GM12865 (cell line): ENCODE measurements at places on chromosomes 7 and 10.

- DNase-seq = no peak
Measured at GRCh38 chr10:100886963-100887362, 25.8 kb upstream of the SLF2 start.

DNA sequence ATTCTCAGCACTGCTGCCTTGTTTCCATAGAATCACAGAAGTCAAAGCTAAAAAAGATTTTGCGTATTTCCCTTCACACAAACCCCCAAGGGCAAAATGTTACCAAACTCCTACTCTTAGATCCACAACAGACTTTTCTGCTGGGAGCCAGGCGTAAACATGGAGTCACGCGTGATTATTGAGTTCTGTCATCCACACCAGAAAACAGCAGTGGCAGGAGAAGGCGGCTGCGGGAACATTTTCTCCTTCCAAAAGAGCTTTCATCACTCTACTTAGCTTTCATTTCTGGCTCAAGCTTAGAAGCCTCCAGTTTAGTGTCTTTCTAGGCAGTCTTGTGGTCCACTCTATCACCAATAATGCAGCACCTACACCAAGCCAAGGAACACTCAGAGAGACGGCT lies 712.9 kb upstream of the NRP1 start:
- no peak for DNase-seq

DNA sequence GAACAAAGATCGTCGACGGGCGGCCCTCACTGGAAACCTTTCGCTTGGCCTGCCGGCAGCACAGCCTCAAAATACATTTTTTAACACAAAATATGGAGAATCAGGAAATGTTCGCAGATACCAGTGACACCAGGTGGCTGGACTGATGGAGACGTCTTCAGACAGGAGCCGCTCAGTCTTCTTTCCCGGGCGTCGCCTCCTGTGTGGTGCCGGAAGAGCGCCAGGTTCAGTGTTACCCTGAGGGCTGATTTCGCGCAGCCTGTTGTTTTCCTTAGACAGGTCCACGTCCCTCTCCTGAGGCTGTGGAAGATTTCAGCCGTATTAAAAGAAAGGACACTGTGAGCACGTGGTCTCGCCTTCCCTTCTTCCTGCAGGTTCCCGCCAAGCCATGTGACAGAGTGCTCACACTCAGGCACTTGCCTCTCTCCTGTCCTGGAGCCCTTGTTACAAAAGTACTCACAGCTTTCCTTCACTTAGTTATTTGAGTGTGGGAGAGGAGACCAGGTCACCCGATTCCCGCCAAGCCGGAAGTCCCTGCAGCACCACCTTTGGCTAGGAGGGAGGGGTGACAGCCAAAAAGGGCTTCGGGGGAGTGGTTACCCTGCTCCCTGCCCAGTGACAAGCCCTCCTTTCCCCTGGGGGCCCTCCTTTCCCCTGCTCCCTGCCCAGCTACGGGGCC lies 21.7 kb upstream of the PWWP2B start:
- no peak for DNase-seq

DNA sequence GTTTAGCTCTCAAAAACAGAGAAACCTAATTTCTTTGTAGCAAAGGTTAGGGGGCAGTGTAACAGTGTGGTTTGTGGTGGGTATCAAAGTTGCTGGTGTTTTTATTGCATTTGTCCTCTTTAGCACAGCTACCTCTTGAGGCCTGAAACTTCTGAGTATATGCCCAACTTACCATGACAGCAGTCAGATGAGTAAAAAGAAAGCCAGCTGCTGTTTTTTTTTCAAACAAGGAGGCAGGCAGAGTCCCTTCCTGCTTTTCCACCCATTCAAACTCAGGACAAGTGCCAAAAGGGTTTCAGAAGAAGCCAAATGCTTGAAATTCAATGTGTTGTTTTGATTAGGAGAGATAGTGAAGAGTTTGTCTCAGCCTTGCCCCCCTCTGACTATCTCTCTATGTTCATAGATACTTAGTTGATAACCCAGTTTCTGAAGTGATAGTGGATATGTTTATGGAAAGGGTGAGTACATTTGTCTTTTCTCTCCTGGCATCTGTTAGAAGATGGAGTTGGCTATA lies 23.1 kb downstream of the GBF1 start:
- DNase-seq = peak; percentile 10

DNA sequence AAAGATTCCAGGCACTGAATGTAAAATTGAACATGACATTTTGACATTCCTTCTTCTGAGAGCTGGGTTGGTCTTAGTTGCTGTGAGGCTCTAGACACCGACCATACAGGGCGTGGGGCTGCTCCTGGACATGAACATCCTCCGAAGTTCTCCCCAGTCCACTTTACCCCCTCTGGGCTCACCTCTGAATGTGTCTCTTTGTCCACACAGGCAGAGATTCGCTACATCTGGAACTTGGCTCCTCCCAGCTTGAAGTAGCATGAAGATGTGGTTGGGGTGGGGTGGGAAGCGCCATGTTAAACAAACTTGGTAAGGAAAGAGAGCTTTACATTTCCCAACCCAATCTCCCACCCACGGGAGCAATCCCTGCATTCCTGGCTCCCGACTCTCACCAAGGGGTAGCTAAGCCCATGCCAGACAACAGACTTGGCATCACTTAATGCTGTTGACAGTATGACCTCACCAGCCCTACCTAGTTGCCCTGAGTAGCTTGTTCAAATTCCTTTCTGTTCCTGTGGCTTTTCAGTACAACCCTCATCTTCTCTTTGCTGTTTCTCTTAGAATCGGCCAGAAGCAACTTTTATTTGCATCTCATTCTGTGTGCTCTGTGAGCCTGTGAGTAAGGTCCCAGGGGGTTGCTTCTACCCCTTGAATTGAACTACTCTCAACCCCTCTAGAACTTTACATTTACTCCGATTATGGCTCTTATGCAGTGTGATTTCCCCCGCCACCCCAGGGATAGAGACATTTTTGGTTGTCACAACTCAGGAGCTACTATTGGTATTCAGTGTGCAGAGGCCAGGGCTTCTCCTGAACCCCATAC lies 211.4 kb downstream of the SEC23IP start:
- no peak for DNase-seq

DNA sequence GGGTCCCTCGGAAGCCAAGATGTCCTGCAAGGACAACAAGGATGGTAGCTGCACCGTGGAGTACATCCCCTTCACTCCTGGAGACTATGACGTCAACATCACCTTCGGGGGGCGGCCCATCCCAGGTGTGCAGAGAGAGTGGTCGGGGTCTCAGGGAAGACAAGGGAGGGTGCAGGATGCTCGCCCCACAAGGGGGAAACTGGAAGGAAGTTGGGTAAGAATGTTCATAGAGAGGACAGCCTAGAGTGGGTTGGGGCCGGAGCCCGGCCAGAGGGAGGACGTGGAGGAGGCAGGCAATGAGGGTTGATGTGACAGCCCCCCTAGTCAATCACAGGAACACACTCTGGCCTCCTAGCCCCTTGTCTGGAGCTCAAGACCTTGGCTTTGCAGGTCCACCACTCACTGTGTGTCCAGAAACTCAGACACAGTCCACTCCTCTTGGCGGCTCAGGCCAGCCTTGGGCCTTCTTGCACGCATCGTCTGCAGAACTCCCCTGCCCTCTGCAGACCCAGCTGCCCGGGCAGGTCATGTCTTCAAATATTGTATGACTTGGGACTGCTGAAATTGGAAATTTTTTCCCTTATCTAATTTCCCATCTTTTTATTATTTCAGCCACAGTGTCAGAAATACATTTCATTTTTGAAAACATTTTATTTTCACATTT lies 15.7 kb upstream of the ATP6V1F start:
- DNase-seq = no peak

DNA sequence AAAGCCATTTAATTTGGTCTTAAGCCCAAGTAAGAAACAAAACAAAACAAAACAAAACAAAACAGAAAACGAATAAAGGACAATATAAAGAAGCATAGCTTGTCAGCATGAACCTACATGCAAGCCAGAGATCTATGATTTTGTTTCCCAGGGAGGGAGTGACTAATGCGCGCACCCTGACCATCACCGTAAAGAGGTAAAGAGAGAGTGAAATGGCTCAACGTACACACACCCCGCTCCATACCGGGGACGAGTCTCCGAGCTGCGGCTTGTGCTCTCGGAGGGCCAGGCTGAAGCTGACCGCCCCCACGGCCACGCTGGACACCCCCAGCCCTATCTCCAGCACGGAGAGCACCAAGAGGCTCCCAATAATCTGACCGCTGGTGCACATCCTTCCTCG lies 1.1 kb downstream of the TMEM196 start:
- DNase-seq = no peak

DNA sequence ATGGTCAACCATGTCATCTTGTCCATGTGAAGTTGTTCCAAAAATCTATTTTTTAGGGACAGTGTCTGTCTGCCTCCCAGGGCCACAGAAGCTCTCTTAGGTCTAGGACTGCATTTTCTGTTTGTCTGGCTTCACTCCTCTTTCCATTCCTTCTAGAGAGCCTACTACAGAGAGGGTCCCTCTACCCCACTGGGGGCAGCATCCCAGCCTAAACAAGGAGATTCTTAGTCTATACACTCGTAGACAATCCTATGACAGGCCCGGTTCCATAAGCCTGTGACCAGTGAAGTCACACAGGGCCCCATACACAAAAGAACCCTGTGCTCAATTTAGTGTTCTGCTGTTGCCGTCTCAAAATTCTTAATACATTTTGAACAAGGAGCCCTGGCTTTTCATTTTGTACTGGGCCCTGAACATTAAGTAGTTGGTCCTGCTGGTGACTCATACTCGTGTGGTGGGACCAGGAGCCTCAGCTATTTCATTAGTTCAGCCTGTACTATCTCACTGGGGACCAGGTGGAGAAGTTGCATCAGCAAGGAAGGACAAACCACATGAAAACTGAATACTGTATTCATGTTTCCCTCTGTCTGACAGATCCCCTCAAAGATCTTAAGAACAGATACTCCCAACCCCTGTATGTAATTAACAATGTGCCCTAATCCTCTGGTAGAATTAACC lies 23.5 kb upstream of the FAM180A start:
- DNase-seq = no peak

DNA sequence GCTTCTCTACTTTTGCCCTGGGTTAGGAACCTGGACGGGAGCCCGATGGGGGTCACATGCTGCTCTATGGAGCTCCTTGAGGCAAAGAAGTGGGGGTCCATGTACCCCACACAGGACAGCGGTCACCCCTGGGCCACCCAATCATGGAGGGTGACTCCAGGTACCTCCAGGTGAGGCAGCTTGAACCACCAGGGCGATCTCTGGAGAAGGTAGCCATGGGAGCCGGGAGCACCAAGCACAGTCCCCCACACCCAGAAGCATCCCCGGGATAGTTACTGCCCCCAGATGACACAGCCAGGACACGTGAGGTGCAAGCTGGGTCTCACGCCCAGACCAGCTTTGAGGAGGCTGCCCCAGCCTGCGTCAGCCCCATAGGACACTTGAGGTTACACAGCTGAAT lies 58.4 kb downstream of the C10orf143 start:
- DNase-seq = no peak

DNA sequence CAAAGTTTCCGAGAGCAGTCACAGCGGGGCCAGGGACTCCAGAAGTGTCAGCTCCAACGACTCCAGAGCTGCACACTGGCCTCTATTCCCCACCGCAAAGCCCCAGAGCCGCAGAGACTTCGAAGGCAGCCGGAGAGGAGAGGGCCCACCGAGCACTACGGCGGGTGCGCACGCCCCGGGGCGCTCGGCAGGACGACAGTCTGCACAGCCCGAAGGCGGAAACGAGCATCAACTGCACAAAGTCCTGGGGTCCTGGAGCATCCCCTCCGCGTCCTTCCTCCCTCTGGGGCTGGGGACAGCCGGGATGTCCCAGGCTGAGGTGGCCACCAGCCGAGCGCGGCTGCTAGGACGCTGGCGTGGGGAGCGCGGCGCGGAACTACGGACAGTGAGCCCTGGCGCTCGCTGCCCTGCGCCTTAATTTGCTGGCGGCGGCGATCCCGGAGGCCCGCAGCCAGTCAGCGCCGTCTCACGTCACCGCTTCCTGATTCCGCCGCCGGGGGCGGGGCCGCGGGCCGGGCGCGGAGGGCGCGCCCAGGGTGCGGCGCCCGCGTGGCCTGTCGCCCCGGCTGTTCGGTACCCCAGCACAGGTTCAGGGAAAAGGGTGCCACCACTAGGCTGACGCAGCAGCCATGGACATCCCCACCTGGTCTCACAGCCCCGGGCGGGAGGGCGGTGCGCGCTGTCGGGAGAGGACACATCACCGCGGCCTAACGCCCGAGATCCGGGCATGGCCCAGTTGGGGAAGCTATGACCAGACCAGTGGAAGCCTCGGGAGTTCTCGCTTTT lies at the start of gene TBX20:
TBX20 (minus strand) TSS at position 391 of the 786 bp plus-strand sequence. CDS start 480 bp downstream, outside the sequence.
- peak; percentile 32 for DNase-seq

DNA sequence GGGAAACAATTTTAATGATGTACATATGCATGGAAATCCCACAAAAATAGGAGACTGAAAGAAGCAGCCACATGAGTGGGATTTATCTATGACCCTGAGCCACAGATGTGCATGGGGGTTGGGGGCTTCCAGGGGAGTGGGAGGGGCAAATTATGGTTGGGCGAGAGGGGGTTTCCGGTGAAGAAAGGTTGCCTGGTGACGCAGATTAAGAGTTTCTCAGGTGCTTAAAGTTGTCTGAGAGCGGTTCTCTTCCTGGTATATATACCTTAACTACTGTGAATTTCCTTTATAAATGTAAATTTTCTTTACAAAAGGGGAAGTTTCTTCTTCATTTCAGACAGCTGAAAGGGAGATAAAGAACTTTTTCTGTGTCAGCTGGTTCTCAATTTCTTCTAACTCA lies 273.6 kb upstream of the PITRM1 start:
- DNase-seq = no peak

DNA sequence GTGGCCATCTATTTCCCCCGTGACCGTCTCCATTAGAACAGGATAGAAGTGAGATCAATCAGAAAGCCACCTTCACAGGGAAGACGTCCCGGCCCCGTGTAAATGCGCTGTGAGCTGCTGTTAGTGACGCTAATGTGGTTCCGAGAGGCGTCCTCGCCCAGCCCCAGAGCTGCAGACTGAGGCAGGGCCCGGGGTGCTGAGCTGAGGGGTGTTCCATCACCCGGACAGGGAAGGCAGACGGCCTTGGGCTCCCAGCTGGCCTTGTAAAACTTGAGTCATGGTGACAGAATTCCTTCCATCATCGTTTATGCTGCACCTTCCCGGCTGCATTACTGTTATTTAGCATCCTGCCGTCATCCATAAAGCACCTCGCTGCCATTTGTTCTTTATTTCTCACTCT lies 195.3 kb upstream of the CTBP2 start:
- DNase-seq = no peak

- DNase-seq = no peak
Measured at GRCh38 chr10:30691639-30692015, 62.1 kb upstream of the LYZL2 start.

GRCh38 chr7:8357536-8357935 lies 75.9 kb upstream of the NXPH1 start:
- DNase-seq = no peak

- DNase-seq = no peak
Measured at GRCh38 chr7:143239813-143240212, 18.0 kb downstream of the TAS2R40 start.

DNA sequence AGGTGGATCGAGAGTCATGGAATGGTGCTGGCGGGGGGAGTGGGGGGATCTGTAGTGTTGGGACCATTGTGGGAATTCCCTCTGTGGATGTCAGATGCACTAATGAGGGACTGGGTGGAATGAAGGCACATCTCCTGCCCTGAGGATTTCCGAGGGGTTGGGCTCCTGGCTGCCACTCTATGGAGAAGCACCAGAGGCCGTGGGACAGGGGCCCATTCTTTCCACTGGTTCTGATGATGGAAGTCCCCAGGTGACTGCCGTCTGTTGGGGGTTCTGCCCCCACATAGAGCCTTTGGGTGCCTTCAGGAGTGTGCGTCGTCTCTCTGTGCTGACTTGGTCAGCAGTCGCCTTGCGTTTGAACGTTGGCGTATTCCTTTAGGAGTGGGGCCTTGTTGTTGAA lies 202.9 kb downstream of the GLRX3 start:
- DNase-seq = no peak
